Neural progenitor cell (in vitro differentiated cells): ENCODE measurements at places on chromosomes 7 and 10. TPM values are rescaled to one million over a fixed set of nuclear protein-coding genes. Genes with fewer than 3 reads are reported as not detected.

Gene TBATA
- not detected in 2 replicates for total RNA-seq

Gene GIMAP5
- total RNA-seq, result 0.03 TPM in 1 of 2 replicates, not detected in the other

DNA sequence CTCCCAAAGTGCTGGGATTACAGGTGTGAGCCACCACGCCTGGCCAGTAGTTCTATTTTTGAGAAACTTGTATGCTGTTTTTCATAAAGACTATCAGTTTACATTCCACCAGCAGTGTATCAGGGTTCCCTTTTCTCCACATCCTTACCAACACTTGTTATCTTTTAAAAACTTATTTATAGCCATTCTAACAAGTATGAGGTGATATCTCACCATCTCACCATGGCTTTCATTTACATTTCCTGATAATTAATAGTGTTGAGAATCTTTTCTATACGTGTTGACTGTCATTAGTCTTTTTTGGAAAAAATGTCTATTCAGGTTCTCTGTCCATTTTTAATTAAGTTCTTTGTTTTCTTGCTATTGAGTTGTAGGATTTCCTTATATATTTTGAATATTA, 416.1 kb downstream of the NEBL start:
- no peak for DNase-seq

DNA sequence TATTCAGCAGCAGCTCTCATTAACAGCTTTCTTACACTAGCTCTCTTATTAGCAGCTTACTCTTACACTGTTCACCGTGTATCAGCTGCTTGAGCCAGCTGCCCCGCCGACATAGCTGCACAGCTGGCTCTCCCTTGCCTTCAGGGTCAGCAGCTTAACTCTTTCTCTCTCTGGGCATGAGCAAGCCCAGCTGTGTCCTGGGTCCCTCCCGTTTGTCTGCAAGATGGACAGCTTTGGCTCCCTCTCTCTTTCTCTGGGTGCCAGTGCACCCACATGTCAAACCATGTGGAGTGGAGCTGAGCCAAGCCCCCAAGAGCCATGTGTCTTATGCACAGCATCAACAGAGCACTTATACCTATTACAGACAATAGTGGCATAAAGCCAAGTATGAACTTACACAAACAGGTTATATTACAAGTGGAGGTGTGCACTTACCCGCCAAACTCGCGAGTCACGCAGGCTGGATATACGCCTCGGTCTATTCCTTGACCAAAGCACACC, 35.7 kb upstream of the MTPAP start:
- DNase-seq, result peak; percentile 82

Gene SSBP1
- 219 and 402 TPM in 2 replicates for total RNA-seq

- no peak for DNase-seq
These were observed 2.3 kb upstream of the ADCK2 start for GRCh38 chr7:140670343-140670935.

- no peak for DNase-seq
These were observed 5.6 kb upstream of the CYP3A4 start for GRCh38 chr7:99789441-99790070.

- no peak for DNase-seq
These were observed 677.5 kb downstream of the XPNPEP1 start for GRCh38 chr10:109245821-109246220.

DNA sequence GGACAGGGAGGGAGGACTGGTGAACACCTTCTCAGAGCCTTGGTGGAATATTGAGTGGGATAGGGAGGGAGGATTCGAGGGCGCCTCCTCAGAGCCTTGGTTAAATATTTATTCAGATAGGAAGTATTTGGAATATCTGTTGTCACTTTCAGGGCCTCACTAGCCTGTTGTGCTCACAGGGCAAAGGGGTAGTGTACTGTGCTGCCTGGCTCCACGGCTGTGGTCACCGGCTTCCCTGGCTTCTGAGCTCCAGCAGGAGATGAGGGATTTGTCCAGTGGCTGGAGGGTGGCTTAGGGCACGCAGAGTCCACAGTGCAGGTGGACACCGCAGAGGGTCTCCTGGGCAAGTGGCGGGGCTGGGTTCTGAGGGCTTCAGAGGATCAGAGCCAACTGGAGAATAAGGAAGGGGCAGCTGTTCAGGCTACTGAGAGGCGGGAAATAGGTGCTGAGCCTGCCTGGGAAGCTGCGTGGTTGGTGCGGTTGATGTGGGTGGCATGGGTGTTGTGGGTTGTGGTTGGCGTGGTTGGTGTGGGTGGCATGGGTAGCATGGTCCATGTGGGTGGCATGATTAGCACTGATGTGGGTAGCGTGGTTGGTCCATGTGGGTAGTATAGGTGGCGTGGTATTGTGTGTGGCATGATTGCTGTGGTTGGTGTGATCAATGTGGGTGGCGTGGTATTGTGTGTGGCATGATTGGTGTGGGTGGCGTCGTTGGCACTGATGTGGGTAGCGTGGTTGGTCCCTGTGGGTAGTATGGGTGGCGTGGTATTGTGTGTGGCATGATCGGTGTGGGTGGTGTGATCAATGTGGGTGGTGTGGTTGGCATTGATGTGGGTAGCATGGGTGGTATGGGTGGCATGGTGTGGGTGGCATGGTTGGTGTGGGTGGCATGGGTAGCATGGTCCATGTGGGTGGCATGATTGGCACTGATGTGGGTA, 16.7 kb downstream of the INPP5A start:
- DNase-seq, result no peak

DNA sequence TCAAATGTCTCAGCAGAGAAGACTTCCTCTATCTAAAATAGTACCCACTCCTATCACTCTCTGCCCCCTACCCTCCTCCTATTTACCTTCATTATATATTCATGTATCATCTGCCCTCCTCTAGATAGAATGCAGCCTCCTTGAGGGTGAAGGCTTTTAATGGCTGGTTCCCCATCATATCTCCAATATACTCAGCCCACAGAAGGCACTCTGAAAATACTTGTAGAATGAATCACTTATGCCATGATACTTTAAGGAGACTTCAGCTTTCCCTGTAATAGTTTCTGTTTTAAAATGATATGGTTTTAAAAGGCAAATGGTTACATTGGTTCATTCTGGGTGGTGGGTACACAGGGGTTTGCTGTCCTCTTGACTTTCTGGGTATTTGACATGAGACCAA, 25.3 kb downstream of the GFRA1 start:
- DNase-seq, result no peak

DNA sequence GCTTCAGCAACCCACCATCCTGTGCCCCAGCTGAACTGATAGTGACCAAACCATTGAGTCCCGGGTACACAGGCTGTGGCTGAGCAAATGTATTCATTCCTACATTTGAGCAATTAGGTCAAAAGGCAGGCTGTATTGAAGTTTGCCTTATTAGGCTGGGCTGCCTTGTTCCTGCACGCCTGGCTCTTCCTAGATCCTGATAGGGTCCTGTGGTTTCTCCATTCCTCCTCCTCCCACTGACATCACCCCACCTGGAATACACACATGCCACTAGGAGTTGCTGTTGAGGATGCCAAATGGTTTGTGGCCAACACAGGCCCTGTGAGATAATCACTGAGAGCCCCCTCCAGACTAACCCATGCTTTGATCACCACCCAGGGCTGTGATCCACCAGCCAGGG, 66.4 kb upstream of the FGFR2 start:
- no peak for DNase-seq

DNA sequence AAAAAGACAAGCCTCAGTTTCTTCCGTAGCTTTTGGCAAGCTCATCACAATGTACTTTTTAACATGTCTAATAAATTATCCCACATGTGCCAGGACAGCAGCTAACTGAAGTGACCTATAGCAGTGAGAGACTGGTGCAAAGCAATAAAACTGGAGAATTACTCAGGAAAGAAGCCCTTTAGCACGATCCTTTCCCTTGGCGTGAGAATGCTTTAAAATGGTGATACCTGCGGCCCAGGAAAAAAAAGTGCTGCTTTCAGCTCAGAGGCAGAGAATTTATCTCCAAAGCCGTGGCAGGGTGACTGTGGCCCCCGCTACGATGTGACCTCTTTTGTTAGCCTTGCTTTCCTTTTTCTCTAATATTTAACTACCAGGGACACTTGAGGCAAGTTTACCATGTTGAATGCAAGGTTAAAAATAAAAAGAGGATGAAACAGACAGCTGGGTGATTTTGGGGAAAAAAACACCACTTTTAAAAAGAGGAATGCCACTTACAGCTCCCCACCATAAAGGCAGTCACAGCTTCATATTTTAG, 184.0 kb downstream of the FANK1 start:
- DNase-seq, result no peak

DNA sequence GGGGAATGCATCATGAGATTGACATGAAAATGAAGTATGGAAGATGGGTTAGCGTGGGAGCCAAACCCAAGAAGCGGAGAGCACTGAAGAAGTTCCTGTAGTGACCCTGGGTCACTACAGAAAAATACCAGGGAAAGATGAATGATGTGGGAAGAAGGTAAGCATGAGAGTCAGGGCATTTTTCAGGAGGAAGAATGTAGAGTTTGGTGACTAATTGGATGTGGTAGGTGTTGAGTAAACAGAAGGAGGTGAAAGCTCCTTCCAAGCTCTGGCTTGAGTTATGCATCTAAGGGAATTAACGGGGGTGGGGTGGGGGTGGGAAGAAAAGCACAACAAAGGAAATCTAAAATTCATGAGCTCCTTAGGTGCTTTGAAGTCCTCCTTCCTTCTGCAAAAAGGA, 238.1 kb upstream of the AOAH start:
- no peak for DNase-seq

Gene CALCR
- total RNA-seq, result 0.22 TPM in 1 of 2 replicates, not detected in the other

DNA sequence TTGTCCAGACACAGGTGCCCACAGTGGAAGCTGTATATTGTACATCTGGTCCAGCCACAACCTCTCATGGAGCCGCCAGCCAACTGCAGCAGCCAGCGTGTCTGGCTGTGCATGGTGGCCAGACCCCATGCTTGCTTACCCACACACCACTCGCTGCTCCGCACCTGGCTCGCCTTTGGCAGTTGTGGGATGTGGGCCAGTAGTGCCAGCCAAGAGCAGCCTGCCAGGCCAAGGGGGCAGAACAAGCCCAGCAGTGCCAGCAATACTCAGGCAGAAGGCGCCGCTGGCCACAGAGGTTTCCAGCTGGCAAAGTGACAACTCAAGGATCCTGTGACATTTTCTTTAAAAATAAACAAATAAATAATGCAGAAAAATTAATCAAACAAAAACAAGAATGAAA, 11.7 kb upstream of the TMEM243 start:
- no peak for DNase-seq

DNA sequence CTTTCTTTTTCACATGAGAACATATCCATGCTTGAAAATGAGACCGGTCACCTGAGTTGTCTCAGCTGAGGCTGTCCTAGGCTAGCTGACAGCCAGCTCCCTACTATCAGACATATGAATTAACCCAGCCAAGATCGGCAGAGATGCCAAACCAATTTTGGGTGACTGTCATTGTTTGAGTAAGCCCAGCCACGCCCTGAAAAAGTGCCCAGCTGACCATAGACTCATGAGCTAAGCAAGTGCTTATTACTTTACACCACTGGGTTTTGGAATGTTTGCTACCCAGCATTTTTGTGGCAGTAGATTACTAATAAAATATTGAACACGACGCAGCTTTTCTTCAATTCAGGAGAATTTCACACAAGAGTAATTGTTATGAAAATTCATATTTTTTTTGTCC, 265.2 kb upstream of the LYZL1 start:
- DNase-seq, result no peak

Gene TAS2R5
- total RNA-seq, result 3.9 and 4.7 TPM in 2 replicates

DNA sequence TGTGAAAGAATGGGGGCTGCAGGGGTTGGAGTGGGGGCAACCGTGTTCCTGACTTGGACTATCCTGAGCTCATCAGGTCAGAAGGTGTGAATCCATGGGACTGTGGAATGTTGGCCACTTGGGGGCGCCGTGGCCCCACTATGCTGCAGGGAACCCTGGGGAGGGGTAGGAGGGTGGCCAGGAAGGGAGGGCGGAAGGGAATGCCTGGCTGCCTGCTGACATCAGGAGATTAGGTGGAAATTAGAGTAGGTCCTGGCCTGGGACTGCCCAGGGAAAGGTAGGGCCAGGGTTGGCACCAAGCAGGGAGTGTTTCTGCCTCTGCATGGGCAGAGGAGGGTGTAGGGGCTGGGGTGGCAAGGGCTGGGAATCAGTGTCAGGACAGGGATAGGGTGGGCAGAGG, 65.8 kb upstream of the PRSS58 start:
- DNase-seq, result peak; percentile 82

Gene PDE6C
- not detected in 2 replicates for total RNA-seq

DNA sequence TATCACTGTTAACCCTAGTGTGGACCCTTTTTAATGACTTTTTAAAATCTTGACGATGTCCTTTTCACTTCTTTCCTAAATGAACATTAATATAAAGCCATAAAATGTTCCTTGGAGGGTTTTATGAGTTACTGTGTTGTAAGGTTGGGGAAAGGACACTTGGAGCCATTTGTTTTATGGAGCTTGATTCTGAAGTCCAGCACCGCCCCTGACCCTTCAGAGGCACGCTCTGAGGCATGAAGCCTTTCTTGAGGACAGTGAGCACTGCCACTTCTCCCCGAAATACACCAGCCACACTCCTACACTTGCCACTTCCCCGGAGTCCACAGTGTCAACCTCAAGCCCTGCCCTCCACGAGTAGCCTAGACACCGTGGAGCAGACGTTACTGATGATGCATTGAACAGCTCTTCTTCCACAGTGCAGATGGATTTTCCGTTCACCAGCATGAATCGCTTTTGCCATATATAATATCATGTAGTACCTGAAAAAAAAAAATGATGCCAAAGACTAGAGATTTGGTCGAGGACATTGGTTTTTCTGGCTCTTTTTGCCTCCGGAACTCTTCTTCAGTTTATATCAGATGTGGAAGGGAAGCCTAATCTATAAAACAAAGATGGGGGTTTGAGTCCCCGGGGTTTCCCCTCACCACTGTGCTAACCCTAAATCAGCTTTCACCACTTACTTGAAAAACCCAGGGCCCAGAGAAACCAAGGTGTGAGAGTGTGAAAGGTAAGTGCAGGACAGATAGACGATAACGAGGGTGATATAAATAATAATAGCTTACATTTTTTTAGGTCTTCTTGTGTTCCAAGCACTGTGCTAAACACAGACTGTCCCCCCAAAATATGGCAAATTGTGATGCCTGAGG, 652.6 kb upstream of the GALNT17 start:
- no peak for DNase-seq

DNA sequence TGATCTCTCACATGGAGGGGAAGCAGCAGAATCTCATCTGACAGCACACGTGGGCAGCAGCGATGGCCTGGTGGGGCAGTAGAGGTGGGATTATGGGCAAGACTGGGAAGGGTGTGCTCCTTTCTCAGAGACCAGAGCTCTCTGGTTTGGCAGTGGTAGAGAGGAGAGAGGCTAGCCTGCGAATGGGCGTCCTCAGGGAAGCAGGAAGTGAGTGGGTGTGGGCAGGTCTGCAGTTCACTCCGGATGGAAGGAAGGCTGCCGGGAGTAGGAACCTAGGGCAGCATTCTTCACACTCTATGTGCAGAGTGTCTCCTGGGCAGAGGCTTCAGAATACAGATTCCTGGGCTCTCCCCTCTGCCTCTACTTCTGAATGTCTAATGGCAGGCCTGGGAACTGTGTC, 162.8 kb upstream of the BMPER start:
- DNase-seq, result no peak

DNA sequence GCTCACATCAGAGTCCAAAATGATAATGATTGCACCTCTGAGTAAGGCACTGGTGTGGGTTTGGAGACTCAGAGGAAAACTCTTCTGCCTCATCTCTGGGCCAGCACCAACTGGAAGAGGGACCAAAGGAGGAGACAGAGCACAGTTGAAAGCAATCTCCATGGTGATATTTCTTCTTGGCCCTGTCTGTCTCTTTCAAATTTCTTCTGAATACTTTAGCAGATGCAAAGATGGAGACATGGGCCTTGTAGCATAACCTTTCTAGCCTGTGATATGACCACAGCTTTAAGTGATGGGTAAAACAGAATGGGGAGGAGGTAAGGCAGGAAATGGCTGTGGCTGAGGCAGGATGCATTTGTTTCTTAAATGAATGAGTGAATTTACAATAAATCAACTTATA, 12.2 kb upstream of the GIMAP7 start:
- no peak for DNase-seq
